ENCODE measurements at places on chromosomes 3 and 15.

GRCh38 chr3:159273608-159274007 lies 471.8 kb downstream of the MFSD1 start:
- DNase-seq = peak; percentile 67
- H3K36me3 ChIP-seq = no peaks in the 10 kb centered on the region
- no peaks in the 10 kb centered on the region for H3K27me3 ChIP-seq

- H3K27ac ChIP-seq = no peak overlapping the region
- DNase-seq = no peak
- no peaks in the 10 kb centered on the region for H3K27me3 ChIP-seq
- H3K4me1 ChIP-seq = peaks cover 64% of the 10 kb centered on the region
These were observed 9.5 kb downstream of the SMAD3 start for GRCh38 chr15:67074886-67075229.

DNA sequence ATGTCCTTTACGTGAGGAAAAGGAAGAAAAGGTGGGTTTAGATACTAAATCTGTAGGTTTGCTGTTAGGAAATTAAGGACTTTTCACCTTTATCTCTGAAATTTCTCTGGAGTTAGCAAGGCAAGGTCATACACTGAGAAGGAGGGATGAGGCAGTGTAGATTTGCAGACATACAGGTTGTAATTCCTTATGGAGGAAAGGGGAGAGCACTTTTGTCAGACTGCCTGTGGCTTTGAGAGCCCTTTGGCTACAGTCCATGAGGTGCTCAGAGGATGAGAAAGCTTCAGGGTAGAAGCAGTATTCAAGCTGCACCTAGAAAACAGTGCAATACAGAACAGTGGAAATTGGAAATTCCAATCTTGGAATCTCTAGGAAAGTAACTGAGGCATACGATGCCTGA lies 8.3 kb downstream of the RPL14 start:
- no peak overlapping the region for H3K4me3 ChIP-seq
- no peaks in the 10 kb centered on the region for H3K4me1 ChIP-seq
- DNase-seq = no peak
- H3K27ac ChIP-seq = no peak overlapping the region
- peaks cover 21% of the 10 kb centered on the region for H3K36me3 ChIP-seq
- H3K27me3 ChIP-seq = no peaks in the 10 kb centered on the region

DNA sequence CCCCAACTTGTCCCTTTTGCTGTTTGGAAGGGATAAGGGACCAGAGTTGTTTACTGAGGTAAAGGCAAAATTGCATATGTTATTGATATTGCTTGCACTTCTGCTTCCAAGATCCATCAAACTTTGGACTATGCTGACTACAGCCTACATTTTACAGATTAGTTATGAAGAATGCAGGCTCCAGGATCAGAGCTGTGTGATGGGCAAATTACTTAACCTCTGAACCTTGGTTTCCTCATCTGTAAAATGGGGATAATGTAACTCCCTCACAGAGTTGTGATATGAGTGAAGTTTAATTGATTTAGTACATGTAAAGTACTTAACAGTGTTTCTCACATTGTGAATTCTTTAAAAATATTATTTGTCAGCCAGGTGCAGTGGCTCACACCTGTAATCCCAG lies 15.9 kb downstream of the FAIM start:
- DNase-seq = no peak
- no peaks in the 10 kb centered on the region for H3K27me3 ChIP-seq
- no peak overlapping the region for H3K4me3 ChIP-seq
- H3K27ac ChIP-seq = no peak overlapping the region

GRCh38 chr3:29176501-29176900 lies 104.4 kb upstream of the RBMS3 start:
- H3K27me3 ChIP-seq = no peaks in the 10 kb centered on the region
- H3K4me3 ChIP-seq = no peak overlapping the region
- no peaks in the 10 kb centered on the region for H3K36me3 ChIP-seq
- H3K27ac ChIP-seq = no peak overlapping the region

GRCh38 chr15:43402255-43402654 lies 31.4 kb downstream of the TUBGCP4 start:
- no peaks in the 10 kb centered on the region for H3K27me3 ChIP-seq
- no peaks in the 10 kb centered on the region for H3K4me1 ChIP-seq
- peaks cover 63% of the 10 kb centered on the region for H3K36me3 ChIP-seq

- peak; percentile 86 for DNase-seq
- H3K4me1 ChIP-seq = peaks cover 78% of the 10 kb centered on the region
- H3K27me3 ChIP-seq = no peaks in the 10 kb centered on the region
- peaks cover 7% of the 10 kb centered on the region for H3K36me3 ChIP-seq
- H3K4me3 ChIP-seq = peak overlapping the region; percentile 24
- peak overlapping the region; percentile 94 for H3K27ac ChIP-seq
These were observed 107.4 kb downstream of the KLHL25 start for GRCh38 chr15:85687329-85687728.

- no peaks in the 10 kb centered on the region for H3K36me3 ChIP-seq
- no peaks in the 10 kb centered on the region for H3K27me3 ChIP-seq
- H3K4me1 ChIP-seq = no peaks in the 10 kb centered on the region
These were observed 57.4 kb downstream of the UNC13C start for GRCh38 chr15:54035616-54036015.

- peaks cover 33% of the 10 kb centered on the region for H3K4me1 ChIP-seq
- H3K36me3 ChIP-seq = peaks cover 8% of the 10 kb centered on the region
- peak; percentile 97 for DNase-seq
- H3K27ac ChIP-seq = peak within 1 kb of the TSS; percentile 72
- peak within 1 kb of the TSS; percentile 96 for H3K4me3 ChIP-seq
These were observed at the start of gene HPS3 for GRCh38 chr3:149129326-149130205. TSS of gene HPS3 (plus strand) at chr3:149129638. CDS start at chr3:149129724, 86 bp downstream.

DNA sequence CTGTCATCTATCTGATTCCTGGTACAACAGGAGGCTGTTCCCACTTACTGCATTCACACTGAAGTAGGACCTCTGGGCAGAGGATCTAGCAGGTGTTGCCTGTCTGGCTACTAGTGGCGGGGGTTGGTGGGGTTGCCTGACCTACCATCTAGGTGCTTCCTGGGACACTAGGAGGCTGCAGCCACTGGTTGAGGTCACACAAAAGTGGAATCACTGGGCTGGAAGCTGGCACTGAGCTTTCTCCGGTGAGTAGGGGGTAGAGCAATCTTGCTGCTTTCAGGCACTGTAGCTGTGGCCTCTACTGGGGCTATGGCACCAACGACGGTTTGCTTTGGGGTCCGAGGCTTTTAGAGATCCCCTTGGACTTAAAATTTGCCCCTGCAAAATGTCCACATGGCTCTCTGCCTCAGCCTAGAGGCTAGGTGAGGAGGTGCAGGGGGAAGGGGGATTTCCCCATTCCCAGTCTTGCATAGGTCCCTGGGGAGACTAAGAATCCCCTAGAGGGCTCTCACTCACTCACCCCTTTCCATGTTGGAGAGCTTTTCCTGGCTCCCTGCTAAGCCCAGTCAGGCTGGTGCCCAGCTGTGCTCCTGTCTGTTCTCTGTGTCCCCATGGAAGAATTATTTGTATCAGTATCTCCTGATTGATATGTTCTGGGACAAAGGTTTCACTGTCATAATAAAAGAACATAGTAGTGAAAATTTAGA lies 397.7 kb upstream of the EPHA6 start:
- no peak overlapping the region for H3K27ac ChIP-seq
- H3K4me1 ChIP-seq = no peaks in the 10 kb centered on the region
- H3K36me3 ChIP-seq = no peaks in the 10 kb centered on the region
- H3K27me3 ChIP-seq = no peaks in the 10 kb centered on the region
- no peak overlapping the region for H3K4me3 ChIP-seq

DNA sequence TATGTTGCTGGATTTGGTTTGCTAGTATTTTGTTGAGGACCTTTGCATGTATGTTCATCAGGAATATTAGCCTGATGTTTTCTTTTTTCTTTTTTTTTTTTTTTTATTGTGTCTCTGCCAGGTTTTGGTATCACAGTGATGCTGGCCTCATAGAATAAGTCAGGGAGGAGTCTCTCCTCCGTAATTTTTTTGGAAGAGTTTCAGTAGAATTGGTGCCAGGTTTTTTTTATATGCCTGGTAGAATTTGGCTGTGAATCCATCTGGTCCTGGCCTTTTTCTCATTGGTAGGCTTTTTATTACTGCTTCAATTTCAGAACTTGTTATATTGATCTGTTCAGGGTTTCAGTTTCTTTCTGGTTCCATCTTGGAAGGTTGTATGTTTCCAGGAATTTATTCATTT lies 165.8 kb downstream of the VPS8 start:
- no peak overlapping the region for H3K27ac ChIP-seq
- H3K36me3 ChIP-seq = peaks cover 9% of the 10 kb centered on the region
- DNase-seq = no peak
- H3K4me3 ChIP-seq = no peak overlapping the region
- no peaks in the 10 kb centered on the region for H3K4me1 ChIP-seq

GRCh38 chr15:65049418-65049840 lies 4.2 kb downstream of the SLC51B start:
- peak overlapping the region; percentile 53 for H3K4me3 ChIP-seq
- DNase-seq = peak; percentile 98
- H3K4me1 ChIP-seq = peaks cover 17% of the 10 kb centered on the region
- H3K27me3 ChIP-seq = no peaks in the 10 kb centered on the region
- H3K27ac ChIP-seq = no peak overlapping the region

DNA sequence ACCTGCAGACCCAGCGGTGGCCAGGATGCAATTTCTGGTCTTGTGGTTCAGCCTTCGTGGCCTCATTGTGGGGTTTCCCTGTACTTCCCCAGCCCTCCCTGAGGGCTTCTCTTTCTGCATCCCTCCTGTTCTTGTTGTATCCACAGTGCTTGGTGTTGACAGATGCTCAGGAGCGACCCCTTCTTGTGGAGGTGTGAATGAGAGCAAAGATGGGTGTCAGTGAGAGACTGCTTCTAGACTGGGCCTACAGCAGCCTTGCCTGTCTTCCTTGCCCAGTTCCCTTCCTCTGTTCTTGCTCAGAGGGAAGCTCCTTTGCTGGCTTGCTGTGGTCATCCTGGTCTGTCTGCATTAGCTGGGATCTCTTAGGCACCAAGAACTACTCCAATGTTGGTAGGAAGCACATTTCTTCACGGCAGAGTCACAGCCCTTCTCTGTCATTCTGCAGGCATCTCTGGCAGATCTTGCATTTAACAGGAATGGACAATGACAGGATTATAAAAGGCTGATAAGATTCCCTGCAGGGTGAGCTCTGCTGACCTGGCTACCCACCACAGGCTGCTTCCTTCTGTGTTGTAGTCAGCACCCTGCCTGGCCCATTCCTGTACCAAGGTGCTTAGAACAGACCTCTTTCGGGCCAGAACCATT lies 317.8 kb upstream of the C2CD4B start:
- no peaks in the 10 kb centered on the region for H3K4me1 ChIP-seq
- no peak overlapping the region for H3K4me3 ChIP-seq
- no peaks in the 10 kb centered on the region for H3K27me3 ChIP-seq
- DNase-seq = peak; percentile 72
- H3K27ac ChIP-seq = no peak overlapping the region

DNA sequence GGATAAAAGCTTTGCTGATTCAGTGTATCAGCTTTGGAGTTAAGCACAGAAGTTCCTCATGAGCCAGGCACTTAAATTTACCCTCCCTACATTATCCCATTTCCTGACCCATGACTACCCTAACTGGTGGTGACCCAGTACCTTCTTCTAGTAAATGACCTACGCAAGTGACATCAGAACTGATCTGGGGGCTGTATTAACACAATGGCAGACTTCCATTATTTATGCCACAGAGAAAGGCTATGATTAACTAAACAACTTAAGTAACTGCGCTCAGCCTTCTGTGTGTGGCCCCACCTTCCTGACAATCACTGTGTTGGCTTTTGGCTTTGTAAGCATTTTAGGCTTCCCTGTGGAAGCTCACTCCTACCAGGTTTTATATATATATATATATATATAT lies 1.9 kb downstream of the MB21D2 start:
- no peak for DNase-seq
- 0 out of 2 replicates have a peak, but pooled peaks cover 2% of the 10 kb centered on the region for H3K27me3 ChIP-seq
- no peak overlapping the region for H3K27ac ChIP-seq
- H3K4me3 ChIP-seq = no peak overlapping the region
- H3K4me1 ChIP-seq = no peaks in the 10 kb centered on the region

DNA sequence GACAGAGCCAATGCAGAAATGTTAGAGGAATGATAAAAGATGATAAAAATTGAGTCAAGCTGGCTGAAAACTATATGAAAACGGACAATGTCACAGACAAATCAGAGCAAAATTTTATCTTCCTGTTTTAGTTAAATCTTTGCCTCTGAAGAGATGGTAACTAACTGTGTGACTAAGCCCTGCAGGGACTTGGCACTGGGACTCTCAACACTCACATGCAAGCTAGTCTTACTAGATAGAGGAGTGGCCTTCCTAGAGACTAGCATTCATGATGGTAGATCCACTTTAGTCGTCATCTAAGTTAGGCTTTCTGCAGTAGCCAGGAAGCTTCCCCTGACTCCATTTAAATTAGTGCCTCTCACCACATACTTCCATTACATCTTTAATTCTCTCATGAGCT lies 4.1 kb downstream of the CCDC191 start:
- H3K4me3 ChIP-seq = no peak overlapping the region
- H3K27me3 ChIP-seq = no peaks in the 10 kb centered on the region
- no peak for DNase-seq
- peaks cover 8% of the 10 kb centered on the region for H3K4me1 ChIP-seq
- H3K27ac ChIP-seq = no peak overlapping the region

GRCh38 chr3:32882603-32883025 lies 64.8 kb downstream of the TRIM71 start:
- no peaks in the 10 kb centered on the region for H3K36me3 ChIP-seq
- DNase-seq = no peak
- H3K4me1 ChIP-seq = no peaks in the 10 kb centered on the region
- H3K27me3 ChIP-seq = no peaks in the 10 kb centered on the region
- no peak overlapping the region for H3K27ac ChIP-seq
- H3K4me3 ChIP-seq = no peak overlapping the region

GRCh38 chr3:36874424-36874823 lies 70.4 kb downstream of the TRANK1 start:
- H3K27ac ChIP-seq = no peak overlapping the region
- no peaks in the 10 kb centered on the region for H3K27me3 ChIP-seq
- DNase-seq = no peak
- H3K4me1 ChIP-seq = peaks cover 22% of the 10 kb centered on the region
- H3K4me3 ChIP-seq = no peak overlapping the region
- H3K36me3 ChIP-seq = peaks cover 19% of the 10 kb centered on the region

DNA sequence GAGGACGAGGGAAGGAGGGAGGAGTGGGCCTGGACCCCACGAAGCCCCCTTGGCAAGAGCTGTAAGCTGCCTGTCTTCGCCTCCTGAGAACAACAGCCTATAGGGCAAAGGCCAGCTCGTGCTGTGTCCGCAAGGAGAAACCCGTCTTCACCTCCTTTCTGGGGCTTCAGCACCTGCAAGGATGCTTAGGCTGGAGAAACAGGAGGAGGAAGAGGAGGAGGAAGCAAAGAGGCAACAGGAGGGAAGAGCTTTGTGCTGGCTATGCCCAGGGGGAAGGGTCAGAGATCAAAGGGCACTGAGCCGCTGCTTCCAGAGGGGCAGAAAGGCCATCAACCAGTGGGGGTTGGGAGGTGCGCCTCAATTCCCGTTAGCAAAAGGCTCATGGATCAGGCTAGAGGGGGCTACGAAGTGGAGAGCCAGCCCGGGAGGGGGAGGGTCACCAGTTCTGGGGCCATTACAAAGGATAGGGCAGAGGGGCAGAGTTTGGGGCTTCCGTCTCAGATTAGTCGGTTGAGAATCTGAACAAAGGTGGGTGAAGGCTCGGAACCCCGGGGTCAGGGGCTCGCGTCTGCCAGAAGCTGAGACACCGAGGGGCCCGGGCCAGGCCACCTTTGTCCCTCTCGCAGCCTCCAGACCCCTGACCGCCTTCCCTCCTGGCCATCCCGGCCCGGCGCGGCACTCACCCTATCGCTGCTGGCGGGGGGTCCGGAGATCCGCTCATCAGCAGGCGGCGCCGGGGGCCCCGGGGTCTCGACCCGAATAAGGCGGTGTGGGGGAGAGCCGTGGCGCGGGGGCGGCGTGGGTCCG lies 792 bp downstream of the SHF start:
- H3K27me3 ChIP-seq = no peaks in the 10 kb centered on the region
- peak; percentile 54 for DNase-seq
- peak overlapping the region; percentile 74 for H3K27ac ChIP-seq
- H3K4me3 ChIP-seq = peak overlapping the region; percentile 72
- H3K36me3 ChIP-seq = no peaks in the 10 kb centered on the region

- DNase-seq = no peak
- H3K4me1 ChIP-seq = no peaks in the 10 kb centered on the region
- H3K36me3 ChIP-seq = no peaks in the 10 kb centered on the region
These were observed 637.1 kb downstream of the MAGI1 start for GRCh38 chr3:65401359-65402305.

Data from Karpas-422 (cell line).